Activated CD4-positive, CD25-positive, alpha-beta regulatory T cell (primary cell): ENCODE measurements at places on chromosomes 7 and 10.

GRCh38 chr10:124166431-124167125 is 73.2 kb upstream of the CHST15 start:
- no peak for DNase-seq

DNA sequence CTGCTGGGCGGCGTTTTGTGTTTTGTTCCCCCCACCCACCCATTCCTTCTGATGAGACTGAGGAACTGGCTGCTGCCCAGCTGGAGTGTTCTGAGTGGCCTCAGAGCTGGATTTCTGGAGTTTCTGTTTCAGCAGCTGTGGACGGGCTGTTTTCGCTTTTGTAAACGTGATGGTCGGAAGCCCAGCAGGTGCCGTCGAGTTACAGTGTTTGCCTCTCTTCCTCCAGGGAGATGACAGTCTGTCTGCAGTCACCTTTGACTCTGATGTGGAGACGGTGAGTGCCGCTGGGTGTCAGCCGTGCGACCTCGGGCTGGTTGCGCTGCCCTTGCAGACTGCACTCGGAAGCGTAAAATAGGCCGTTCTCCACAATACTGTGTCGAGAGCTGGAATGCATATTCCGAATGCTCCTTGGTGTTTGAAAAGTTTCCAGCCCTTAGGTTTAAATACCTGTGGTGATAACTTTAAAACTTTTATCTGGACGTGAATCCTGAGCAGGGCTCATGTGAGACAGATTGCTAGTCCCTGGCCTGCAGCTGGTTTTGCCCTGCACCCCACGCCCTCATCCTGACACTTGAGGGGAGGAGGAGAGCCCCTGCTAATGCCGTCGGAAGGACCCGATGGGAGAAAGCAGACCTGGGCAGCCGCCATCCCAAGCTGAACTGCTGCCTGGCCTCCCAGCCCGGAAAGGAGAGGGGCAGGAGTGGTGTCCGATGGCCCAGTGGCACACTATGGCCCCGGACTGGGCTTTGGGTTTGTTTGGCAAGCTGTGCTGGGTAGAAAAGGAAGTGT is 8.3 kb downstream of the IQCE start:
- no peak for DNase-seq

DNA sequence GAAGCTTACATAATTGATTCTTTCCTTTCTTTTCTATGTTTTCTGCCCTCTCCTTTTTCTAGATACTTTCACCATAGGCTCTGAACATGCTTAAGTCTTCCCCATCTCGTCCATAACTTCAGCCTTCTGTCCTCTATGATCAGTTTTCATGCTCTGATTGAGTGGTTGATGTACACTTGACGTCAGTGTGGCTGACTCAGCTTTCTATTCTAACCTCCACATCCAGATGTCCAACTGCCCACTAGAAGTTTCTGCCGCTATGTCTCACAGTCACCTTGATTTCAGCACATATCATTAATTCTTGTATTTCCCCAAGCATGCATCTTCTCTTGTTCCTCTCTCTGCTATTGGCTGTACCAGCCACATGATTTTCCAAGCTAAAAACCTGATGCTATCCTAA is 15.0 kb downstream of the CDK14 start:
- no peak for DNase-seq

GRCh38 chr7:152735443-152736004 is 24.0 kb upstream of the ACTR3B start:
- DNase-seq: no peak

GRCh38 chr7:2437537-2438148 is 34.2 kb downstream of the CHST12 start:
- no peak for DNase-seq

DNA sequence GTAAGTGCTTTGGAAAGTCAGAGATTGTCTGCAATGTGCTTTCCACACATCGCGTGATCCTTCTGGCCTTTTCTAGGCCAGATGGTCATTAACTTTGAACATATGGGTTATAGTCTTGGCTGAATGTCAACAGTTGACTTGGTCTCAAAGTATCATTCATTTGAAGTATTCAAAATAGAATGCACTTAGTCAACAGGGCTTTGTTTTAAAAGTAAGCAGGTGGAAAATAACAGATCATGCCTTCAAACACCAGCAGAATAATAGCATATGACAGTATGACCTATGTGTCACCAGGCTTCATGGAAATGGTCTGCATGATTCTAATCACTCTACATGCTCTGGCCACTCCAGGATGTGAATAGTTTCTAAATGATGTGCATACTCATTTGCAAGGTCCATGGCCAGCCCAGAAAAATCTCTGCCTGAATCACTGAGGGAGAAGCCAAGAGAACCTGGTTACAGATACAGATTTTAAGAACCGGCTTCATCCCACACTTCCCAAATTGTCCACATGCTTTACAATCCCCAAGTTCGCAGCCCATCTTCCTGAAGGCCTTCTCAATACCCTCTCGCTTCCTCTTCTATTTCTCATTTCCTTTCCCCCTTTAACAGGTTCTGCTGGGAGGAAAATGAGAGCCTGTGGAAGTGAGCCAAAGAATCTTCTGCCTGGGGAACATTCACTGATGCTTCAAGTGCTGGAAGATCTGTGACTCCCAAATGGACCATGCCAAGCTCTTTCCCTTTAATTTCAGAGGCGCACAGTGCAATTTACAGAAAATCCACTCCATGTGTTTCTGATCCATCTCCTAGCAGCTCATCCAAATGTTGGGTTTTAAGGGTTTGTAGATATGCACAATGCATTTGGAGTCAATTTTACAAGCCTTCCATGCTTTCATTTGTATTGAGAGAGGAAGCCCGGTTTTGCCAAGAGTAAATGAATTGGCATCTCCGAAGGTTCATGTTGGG is 122.8 kb upstream of the GDF10 start:
- DNase-seq: no peak
